Activated T-cell treated with anti-CD3 and anti-CD28 coated beads, Interleukin-2, amount 50 U/mL, for 48 hours (primary cell): ENCODE measurements at places on chromosomes 13 and 19.

DNA sequence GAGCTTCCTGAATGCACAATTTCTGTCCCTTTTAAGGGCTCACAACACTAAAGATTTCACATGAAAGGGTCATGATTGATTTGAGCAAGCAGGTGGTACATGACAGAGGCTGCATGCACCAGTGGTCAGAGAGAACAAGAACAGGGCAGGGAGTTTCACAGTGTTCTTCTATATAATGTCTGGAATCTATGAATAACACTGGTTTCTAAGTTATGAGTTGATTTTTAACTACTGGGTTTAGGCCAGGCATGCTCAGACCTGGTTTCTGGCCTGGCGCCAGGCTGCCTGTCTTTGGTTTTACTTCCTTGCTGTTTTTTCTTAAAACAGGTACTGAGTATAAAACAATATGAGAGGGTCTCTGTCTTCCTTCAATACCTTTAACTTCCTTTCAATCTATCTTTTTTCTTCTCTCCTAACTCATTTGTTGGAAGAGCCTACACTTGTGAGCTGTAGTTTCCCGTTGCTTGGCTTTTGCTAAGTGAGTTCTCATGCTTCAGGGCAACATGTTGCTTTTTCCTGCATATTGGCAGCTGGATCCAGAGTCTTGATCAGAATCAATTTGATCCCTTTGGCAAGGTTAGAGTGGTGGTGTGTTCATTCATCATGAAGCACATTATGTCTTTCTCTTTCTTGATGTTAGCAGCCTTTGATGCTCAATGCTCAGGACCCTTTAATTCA, 38.5 kb upstream of the FGF14 start:
- no peak for DNase-seq

DNA sequence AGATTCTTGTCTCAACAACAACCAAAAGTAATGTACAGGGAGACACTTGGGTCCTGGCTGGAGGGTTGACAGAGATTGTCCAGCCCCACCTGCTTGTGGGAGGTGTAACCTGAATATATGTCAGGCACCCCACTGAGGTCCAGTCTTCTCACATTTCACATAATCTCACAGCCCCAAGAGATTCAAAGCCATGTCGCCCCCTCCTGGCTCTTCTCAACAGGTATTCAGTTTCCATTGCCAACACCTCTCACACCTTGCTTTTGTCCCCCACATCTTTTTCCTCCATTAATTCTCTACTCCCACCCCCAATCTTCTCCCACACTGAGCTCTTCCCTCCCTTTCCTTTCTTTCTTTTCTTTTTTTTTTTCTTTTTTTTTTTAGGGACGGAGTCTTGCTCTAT, 11.2 kb downstream of the UNC13A start:
- DNase-seq = no peak

DNA sequence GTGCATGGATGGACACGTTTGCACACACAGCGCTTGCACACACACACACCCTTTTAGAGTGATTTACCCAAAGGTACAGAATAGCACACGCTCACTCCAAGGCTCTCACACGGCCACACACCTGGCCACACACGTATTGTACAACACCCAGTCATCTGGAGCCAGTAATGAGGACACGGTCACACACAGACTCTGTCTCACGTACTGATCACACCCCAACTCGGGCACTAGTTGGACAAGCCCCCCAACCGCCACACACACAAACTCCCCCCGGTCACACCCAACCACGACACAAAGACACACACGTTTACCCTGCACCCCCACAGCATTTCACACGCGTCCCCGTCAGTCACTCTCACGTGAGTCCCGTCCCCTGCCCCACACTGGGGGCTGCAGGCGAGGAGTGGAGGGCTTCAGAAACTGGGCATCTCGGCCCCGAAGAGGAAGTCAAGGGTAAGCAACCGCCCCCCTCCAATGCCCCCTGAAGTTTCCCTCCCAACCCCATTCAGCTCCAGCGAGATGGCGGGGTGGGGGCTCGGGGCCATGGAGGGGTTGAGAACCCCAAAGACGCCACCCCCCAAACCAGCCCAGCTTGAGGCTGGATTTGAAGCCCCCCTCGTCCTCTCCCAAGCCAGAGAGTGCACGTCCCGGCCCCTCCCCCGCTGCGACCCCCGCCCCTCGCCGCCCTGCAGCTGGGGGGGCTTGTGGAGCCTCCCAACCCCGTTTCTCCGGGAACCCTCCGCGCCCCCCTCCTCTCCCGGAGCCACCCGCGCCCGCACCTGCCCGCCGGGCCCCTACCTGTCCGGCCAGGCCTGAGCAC, 599 bp downstream of the OLFM2 start:
- DNase-seq = no peak

GRCh38 chr13:111227405-111227804, 93.0 kb upstream of the TEX29 start:
- DNase-seq = no peak

DNA sequence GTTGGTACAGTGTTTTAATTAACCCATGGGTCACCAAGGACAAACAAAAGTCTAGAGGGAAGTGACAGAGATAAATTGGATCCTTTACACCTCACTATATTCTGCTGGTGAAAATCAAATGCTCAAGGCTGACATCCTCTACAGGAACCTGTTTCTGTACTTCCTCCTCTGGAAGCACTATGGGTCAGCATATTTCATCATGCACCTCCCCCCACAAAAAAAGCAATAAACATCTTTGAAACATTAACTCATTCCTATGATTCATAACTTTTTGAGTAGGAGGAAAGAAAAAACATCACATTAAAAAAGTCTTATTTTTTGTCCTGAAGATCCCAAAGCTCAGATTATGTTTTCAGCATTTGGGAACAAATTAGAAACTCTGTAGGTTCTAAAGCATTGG, 588.3 kb upstream of the SGCG start:
- no peak for DNase-seq

DNA sequence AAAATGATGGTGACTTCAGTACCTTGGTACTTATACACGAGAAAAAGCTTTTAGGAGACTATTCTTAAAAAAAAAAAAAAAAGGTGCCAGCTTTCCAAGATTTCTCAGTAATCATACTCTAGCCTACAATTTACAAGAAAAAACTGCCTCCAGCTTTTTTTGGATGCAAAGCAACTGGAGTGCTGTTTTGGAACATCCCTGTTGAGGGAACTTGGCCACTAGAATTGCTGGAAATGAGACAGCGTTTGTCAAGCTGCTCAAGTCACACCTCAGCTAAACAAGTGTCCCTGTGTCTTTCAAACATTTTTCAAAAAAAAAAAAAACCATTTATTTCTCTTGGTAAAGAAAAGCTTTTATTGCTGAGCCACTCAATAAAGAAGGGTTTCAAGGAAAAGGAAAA, 413.1 kb upstream of the ARGLU1 start:
- no peak for DNase-seq

DNA sequence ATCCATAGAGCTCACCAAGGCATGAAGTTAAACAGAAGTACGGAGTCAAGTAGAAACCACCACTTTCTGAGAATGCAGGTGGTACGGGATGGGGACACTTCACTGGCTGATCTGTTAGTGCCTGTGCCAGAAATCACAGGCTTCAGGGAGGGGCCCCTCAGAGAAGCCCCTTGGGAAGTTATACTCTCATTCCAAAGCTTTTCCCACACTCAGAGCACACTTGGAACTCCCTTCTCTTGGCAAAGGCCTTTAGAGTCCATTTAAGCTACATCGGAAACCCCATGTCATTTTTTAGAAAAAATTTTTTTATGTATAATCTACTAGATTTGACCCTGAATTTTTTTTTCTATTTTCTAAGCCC, 80.7 kb upstream of the WASF3 start:
- no peak for DNase-seq

GRCh38 chr19:4449022-4449638, 8.5 kb downstream of the UBXN6 start:
- no peak for DNase-seq

DNA sequence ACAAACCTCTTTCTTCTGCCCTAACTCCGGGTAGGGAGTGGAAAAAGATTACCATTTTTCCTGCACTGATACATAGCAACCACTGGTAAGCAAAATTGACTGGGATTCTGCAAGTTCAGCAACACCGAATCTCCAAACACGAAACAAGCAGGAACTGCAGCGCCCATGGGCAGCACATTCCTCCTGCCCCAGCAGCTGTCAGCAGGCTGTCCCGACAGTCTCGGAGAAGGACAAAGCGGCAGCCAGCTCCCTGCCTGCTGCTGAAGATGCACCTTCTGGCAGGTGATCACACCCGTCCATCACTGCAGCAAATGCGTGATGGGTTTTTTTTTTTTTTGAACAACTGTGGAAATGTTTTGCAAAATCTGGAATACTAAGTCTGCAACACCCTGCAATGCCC, 6.7 kb downstream of the TMTC4 start:
- DNase-seq = no peak

GRCh38 chr13:20442375-20442774, 83.3 kb downstream of the CRYL1 start:
- no peak for DNase-seq

- no peak for DNase-seq
Observed at GRCh38 chr19:31723101-31723500, 373.9 kb upstream of the TSHZ3 start.

DNA sequence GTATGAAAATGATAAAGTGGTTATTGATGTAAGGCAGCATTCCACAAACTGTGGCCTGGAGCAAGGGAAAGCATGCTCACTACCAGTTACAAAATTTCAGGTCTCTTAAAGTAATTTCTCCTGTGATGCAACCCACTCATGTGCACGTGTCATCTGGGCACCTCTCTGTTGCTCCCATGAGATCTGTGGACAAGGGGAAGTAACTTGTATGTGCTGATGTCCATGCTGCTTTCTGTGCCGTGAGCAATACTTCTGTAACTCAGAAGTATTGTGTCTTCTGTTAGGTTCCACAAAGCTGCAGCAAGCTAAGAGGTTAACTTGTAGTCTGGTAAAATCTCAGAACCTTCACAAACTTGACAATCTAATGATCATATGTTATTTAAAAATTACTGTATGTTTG, 930.0 kb upstream of the SLITRK6 start:
- no peak for DNase-seq

DNA sequence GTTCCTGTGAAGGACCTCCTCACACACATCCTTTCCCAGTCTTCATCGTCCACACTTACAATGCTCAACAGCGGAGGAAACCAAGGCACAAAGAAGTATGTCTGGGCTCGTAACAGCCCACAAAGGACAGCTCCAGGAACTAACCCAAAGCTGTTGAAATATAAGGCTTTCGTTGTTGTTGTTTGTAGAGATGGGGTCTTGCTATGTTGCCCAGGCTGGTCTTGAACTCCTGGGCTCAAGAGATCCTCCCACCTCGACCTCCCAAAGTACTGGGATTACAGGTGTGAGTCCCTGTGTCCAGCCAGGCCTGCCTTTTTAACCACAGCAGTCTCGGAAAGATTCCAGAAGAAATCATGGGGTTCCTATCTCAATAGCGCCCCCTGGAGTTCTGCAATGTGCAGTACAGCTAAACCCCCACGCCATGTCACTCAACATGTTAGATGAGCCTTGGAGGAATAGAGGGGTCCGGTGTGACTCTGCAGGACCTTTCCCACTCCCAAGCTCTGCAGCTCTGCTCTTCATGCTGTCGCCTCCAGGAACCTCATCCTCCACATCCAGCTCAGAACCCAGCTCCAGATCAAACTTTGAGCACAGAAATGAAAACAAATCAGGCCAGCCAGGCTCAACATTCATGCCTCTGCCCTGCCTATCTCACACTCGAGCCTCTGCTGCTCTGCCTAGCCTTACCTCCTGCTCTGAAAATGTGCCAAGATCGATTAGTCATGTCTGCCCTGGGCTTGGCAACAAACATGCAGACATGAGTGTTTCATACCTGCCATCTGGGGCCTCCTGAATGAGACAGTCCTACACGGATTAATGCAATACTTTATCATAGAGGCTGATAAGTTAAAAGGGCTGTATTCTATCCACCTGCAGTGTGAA, 7.5 kb downstream of the PLA2G4C start:
- DNase-seq = peak; percentile 48

- DNase-seq = no peak
Observed at GRCh38 chr13:99756281-99756680, 215.3 kb downstream of the ZIC5 start.

- no peak for DNase-seq
Observed at GRCh38 chr19:44111910-44112463, 1.2 kb upstream of the ZNF225 start.

DNA sequence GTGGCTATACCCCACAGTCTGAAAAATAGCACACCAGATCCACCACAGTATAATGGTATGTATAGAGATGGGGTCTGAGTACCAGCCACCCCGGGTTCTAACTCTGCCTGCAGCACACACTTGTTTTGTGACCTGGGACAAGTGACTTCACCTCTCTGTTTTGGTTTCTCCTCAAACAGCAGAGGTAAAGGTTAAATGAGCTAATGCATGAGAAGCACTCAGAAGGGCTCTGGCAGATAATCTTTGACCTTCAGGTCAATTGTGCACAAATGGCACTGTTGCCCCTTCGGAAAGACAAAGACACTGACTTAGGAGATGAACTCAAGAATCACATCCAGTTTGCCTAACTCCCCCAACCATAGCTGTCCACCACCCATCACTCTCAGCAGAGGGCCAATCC, 7.7 kb downstream of the ZC3H4 start:
- no peak for DNase-seq

GRCh38 chr19:2425622-2426581, 1.5 kb downstream of the TIMM13 start:
- no peak for DNase-seq

DNA sequence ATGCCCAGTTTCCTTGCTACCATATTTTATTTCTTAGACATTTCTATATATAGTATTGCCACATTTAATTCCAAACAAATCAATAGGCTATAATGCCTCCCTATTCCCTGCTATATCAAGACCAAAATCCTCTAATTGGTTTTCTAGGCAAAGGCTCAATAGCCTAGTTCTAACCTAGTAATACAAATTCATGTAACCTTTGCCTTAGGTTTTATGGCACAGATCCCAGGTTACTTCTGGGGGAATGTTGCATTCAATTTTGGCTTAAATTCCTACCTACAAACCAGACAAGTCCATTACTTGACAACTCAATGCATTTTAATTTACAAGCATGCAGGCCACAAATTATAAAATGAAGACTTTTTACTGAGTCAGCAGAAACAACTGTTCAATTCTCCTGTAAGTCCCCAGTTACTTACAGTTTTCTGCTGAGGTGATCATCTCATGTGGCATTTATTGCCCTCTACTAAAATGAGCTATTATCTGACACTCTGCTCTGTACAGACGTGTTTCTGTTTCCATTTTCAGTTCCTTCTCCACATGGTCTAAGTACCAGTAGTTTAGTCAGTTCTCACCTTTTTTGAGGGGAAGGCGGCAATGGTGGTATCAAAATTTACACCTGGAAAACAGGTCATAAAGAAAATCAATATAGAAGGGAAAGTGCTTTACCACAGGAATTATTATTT, 11.7 kb downstream of the KCNRG start:
- no peak for DNase-seq
